Fibroblast of skin of left biceps (primary cell): ENCODE measurements at places on chromosomes 4 and X.

DNA sequence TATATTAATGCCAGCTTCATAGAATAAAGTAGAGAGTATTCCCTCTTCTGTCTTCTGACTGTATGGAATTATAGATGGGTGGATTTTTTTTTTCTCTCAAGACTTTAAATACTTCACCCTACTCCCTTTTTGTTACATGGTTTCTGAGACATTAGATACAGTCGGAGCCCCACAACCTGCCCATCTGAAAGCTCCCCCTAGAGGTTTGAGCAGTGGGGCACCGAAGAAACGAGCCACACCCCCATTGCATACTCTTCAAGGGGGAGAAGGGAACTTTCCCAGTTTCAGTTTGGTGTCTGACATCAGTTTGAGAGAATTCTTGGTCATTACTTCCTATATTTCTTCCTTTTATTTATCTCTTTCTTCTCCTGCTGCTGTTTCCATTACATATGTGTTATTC lies 437.6 kb upstream of the AGA start:
- no peak for DNase-seq

- DNase-seq: no peak
These were observed 770 bp upstream of the TIGD2 start for GRCh38 chr4:89110541-89110985.

DNA sequence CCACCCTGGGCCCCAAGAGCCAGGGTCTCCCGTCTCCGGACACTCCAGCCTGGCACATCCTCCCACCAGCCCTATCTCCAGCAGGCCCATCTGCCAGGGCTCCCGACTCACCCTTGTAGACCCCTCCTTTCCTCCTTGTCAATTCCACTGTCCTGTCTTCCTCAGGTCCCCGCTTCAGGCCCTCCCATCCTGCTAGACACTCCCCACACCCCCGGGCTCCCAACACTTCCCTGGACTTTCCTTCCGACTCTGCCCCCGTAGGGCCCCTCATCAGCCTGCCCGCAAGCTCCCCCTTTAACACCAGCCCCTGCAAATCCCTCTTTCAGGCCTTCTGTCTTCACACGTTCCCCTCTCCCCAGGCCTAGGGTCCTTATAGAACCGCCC lies 1.1 kb downstream of the PRAF2 start:
- no peak for DNase-seq

DNA sequence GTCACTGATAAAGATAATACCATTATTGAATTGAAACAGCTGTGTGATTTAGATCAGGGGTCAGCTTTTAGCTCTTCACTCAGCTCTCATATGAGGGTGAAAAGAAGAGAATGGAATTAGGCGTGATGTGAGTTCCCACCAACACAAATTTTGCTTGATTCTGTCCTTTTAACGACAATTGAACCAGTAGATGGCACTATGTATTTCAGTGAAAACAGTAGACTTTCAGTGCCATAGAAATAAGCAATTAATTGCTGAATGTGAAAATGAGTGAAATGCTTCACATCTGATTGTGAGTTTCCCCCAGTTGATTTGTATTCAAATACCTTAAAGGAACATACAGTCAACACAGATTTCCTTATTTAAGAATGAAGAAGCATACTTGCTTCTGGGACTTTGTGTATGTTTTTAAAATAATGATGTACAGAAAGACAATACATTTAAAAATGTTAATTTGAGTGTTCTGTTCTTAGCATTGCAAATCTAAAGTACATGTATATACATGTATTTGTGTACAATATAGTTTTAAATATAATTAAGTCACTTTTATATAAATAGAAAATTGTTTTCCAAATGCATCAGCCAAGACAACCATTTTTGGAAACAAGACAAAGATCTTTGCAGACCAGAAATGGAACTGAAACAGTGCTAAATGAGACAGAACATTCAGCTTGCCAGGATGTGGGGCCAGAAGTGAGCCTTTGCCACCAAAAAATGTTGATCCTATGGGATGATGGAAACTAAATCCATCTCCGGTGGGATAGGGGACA lies 178.8 kb downstream of the SNCA start:
- no peak for DNase-seq

GRCh38 chrX:150845091-150845490 lies 53.4 kb downstream of the CD99L2 start:
- DNase-seq: no peak

GRCh38 chr4:39571504-39571903 lies 44.3 kb upstream of the UGDH start:
- DNase-seq: no peak

GRCh38 chr4:85531560-85532341 lies 56.8 kb downstream of the ARHGAP24 start:
- no peak for DNase-seq

- DNase-seq: no peak
These were observed 15.2 kb upstream of the SCOC start for GRCh38 chr4:140358281-140358680.

GRCh38 chr4:183499801-183500200 lies 5.1 kb upstream of the ING2 start:
- no peak for DNase-seq

DNA sequence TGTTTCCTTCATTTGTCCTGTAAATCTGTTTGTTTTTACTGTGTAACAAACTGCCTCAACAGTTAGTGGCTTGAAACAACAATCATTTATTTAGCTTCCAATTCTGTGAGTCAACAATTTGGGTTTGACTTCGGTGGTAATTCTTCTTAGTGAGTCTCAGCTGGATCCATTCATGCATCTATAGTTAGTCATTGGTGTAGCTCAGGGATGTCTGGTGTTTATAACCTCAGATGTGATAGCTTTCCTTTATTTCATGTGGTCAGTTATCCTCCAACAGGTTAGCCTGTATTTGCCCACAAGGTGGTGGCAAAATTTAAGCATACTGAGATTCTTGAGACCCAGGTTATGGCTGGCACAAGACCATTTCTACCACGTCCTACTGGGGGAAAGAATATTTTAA lies 1267.2 kb downstream of the RAPGEF2 start:
- DNase-seq: no peak

DNA sequence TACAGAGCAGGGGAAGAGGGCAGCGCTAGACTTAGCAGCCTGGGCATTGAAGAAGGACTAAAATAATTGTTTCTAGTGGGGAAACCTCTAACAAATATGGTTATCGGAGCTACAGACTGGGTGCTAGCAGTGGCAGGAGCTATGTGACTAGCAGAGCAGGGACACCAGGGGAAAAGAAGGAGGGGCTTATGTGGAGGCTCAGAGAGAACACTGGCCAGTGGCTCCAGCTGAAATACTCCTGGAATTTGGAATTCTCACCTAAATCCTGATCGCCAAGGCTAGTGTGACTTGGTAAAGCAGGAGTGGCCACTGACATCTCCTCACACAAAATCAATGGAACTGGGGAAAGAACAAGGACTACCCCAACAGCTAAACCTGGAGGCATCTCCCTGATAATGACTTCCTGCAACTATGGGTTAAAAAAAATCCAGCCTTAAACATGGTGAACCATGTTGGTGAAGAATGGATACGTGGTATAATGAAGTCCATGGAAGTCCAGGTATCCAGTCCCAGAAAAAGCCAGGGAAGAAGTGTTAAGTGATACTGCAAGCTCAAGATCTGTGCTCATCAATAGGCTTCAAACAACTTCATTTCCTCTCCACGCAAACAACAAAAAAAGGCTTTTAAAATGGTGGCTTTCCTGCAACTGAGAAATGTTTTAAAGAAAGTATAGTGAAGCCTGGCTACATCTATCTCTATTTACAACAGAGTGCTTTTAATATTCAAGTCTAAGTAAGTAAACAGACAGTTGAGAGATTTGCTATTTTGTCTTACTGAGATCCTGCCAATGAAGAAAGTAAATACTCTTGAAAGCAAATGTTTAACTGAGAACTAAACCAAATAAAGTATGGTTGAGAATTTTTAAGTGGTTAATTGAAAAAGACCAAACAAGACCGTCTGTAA lies 1.8 kb downstream of the TAPT1 start:
- DNase-seq: no peak

- no peak for DNase-seq
These were observed 105.9 kb upstream of the ADRA2C start for GRCh38 chr4:3660086-3660927.

DNA sequence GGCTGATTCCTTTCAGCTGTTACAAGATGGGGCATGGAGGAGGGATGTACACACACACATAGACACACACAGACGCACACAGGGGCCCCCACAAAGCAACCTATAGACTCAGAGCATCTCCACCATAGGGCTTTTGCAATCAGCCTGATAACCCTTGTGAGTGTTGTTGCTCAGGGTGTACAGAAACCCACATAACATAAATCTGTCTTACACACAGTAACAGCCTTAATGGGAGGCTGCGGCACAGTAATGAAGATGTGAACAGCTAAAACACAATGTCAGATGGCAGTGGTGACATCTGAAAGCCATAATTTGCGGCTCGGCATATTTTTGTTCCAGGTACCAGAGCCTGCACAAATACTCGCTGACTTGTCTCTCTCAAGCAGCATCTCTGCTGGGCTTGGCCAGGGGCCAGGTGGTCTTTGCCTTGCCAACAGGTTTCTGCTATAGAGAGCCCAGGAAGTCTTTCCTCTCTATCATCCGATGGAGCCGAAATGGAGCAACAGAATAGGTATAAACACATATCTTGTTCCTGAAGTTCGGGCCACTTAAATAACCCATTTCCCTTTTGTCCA lies 357.2 kb upstream of the GATB start:
- DNase-seq: no peak

- no peak for DNase-seq
These were observed 84.2 kb upstream of the TLL1 start for GRCh38 chr4:165788686-165789463.

DNA sequence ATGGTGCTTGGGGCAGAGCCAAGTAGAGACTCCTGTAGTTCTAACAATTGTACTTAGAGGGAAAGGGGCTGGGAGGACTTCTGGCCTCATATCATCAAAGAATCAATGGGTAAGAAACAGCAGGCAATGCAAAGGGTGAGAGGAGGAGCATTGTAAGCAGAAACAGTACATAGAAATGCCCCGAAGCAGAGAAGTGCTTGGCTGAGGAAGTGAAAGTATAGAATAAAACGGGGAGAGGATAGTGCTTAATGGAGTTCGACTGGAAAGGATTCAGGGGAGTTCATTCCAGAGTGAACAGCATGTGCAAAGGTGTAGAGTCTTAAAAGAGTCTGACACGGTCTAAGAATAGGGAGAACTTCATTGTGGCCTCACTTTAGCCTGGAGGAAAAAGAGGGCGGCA lies 103.0 kb downstream of the SYNPO2 start:
- no peak for DNase-seq

GRCh38 chr4:126123611-126124325 lies 809.0 kb downstream of the FAT4 start:
- no peak for DNase-seq

DNA sequence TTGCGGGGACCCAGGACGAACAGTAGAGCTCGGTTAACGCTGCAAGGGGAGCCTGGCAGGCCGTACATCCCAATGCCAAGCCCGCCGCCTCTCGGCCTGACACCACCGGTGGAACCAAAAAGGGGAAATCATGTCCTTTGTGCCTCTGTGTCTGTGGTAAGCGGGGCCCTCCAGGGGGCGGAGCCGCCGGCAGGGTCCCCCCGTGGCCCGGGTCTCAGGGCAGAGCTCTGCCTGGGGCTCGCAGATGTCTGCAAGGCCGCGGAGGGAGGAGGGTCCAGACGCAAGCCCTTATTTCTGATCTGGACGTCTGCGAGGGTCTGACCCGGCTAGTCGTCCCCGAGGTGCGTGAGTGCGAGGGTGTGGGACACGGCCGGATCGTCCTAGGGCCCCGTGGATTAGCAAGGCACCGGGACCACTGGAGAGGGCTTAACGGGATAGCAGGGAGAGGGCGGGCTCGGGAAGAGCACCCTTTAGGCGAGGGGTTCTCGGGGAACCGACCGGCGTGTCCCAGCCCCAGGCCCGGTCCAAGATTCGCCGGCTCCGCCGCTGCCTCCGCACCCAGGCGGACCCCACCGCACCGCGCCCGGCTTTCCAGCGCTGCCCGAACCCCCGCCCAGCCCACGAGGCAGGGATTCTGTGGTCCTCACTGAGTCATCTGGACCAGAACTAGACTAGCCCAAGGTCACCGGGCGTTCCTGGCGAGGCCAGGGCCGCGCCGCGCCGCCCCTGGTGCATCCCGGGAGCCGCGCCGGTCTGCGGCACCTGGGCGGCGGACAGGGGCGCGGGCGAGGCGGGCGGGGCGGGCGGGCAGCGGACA lies 863 bp upstream of the FAM193A start:
- no peak for DNase-seq

DNA sequence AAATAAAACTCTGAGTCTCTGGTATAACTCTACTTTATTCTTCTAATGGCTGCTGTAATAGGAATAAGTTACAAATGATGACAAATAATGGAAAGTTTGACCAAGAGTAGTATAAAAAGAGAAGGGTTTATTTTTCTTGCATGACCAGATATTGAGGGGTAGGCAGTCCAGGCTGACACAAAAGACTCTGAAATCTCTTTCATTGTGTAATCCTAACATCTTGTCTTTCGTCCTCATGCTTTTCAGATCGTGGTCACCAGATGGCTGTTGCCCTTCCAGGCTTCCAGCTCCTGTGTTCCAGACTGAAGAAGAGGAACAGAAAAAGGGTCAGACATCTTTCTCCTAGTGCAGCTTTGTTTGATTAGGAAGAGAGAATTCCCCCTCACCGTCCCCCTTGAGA lies 176.9 kb upstream of the GK2 start:
- no peak for DNase-seq

- no peak for DNase-seq
These were observed 96.7 kb downstream of the NR3C2 start for GRCh38 chr4:148345509-148345908.

- DNase-seq: no peak
These were observed 29.0 kb downstream of the VCX3A start for GRCh38 chrX:6505960-6506359.

GRCh38 chr4:8175686-8176085 lies 17.1 kb upstream of the ABLIM2 start:
- no peak for DNase-seq

DNA sequence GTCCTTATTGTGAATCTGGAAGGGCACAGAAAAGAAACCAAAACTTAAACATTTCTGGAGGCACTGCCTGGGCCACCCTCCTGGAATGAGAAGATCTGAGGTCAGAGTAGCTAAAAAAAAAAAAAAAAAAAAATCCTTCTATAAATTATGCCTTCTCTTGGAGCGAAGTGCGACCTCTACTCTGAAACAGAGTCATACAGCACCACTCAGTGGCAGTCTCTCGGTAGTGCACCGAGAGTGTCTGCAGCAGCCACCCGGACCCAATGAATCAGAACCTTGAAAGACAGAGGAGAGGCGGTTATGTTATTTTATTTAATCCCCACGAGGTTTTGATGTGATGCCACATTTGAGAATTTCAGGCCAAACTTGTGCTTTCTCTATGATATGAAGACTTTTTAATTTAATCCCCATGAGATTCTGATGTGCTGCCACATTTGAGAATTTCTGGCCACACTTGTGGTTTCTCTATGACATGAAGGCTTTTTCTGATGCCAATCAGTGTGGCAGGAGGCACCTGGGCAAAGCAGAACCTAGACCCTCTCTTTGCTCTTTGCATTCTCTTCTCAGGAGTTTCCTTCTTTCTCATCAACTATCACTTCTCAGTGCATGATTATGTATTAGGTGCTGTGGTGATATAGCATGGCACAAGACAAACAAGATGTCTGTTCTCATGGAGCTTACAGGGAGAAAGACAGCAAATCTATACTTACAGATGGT lies 5.6 kb upstream of the CT47C1 start:
- DNase-seq: peak; percentile 7

- DNase-seq: no peak
These were observed 109.9 kb downstream of the ZNF330 start for GRCh38 chr4:141330616-141331015.

GRCh38 chrX:115234461-115234860 lies 565 bp upstream of the LRCH2 start:
- DNase-seq: no peak
